Stimulated activated CD8-positive, alpha-beta memory T cell treated with anti-CD3 and anti-CD28 coated beads, Interleukin-15, amount 100 ng/mL, for 4 hours (primary cell): ENCODE measurements at places on chromosomes 3 and 15.

GRCh38 chr3:13352621-13353131, 67.4 kb downstream of the NUP210 start:
- DNase-seq, result no peak

- DNase-seq, result no peak
Observed at GRCh38 chr3:17307482-17307881, 422.7 kb downstream of the PLCL2 start.

- no peak for DNase-seq
Observed at GRCh38 chr3:124119056-124119716, 127.3 kb upstream of the ROPN1 start.

DNA sequence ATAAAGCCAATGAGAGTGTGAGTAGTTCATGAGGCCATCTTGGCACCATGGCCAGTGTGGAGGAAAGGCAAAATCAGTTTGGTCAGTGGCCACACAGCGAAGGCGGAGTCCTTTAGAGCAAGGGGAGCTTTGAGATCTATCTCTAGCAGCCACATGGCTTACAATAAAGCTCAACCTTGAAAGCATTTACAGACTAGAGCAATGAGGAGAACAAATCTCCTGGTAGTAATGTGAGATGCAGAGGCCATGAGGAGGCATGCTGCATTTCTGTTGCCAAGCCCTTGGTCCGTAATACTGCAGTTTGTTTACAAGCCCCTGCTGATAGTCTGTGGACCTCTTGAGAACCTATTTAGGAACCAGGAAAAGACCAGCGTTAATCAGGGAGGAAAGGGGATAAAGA, 381.5 kb upstream of the C2CD4B start:
- no peak for DNase-seq

DNA sequence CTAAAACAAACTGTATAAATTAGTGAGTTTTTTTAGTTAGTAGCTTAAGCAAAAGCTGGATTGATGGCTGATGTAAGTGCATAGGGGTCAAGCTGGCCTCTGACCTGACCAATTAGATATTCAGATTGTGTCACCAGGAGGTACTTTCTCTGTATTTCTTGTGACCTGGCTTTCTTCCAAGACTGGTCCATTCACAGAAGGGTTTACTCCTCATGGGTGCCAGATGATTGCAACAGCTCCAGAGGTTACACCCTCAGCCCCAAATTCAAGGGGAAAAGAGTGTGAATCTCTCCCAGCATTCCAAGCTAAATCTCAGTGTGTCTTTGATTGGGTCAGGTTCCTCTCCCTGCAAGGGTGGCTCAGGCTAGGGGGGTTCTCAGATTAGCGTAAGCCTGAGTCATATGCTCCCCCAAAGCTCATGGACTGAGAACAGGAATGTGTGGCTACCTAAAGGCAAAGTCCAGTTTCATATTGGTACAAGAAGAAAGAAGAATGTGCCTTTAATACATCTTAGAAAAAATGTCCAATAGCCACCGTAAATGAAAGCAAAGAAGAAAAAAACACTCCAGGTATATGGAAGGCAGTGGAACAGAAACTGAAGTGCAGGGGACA, 16.5 kb downstream of the PML start:
- no peak for DNase-seq

- no peak for DNase-seq
Observed at GRCh38 chr3:168812234-168812633, 716.5 kb upstream of the GOLIM4 start.

- no peak for DNase-seq
Observed at GRCh38 chr3:81967393-81967792, 205.9 kb upstream of the GBE1 start.
